HL-60 (cell line): ENCODE measurements at places on chromosomes 7 and 10.

DNA sequence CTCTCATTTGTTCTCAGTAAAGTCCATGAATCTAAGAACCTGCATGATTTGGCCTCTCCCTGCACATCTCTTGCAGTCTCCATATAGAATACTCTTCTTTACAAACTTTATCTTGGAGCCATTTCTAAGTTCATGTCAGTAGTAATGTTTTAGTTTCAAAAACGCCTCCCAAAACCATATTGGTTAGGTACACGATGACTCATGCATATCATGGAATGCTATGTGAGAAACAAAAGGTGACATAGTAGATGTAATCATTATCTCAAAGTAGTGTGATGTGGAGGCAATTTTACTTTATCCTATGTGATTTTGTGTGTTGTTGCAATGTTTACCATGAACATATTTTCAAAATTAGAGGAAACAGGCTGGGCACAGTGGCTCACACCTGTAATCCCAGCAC is 520.7 kb downstream of the KCNMA1 start:
- DNase-seq, result no peak

- DNase-seq, result no peak
Measured at GRCh38 chr7:8384901-8385300, 48.5 kb upstream of the NXPH1 start.

GRCh38 chr7:147923841-147924240 is 666.7 kb upstream of the C7orf33 start:
- DNase-seq, result no peak

GRCh38 chr10:76429368-76430060 is 998.1 kb downstream of the LRMDA start:
- DNase-seq, result no peak

DNA sequence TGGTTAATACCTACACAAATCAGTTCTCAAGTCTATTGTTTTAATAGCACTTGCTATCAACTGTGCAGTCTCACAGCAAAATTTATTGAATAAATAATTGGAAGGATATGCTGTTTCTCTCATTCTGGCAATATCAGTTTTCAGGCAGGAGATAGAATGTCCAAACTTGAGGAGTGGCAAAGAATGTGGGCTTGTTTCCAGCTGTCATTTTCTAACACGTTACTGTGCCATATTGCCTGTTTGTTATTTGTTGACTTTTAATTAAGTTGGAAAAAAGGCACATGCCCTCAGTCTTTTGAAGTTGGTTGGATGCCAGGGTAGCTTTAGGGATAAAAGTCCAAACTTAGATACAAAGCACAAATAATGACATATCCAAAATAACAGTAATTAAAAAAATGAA is 52.2 kb downstream of the MAGI2 start:
- no peak for DNase-seq

GRCh38 chr10:132002004-132002403 is 20.3 kb upstream of the BNIP3 start:
- DNase-seq, result no peak

GRCh38 chr7:27277628-27278027 is 35.0 kb downstream of the EVX1 start:
- DNase-seq, result no peak

DNA sequence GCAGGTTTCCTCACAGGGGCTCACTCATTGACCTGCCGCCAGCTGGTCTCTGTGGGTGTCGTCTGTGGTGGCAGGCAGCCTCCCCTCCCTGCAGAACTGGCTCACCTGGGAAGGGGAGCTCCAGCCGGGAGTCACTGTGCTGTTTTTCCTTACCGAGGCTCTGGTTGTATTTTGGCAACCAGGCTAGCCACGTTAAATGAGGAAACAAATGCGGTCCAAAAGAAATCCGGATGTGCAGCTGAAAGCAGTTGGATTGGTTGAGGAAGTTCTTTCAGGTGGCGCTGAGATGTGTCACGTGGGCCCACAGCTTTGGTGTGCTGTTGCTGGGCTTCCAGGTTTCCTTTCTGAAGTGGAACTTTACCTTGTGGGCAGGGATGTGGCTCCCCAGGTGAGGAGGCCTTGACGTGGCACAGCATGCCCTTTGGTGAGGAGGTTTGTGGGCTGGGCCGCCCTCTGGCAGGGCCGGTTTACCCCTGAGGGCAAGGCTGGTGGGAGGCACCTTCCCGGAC is 14.2 kb downstream of the MTURN start:
- DNase-seq, result peak; percentile 88
